IMR-90 (cell line): ENCODE measurements at places on chromosomes 4 and X. TPM values are rescaled to one million over a fixed set of nuclear protein-coding genes. Genes with fewer than 3 reads are reported as not detected.
A peak's percentile ranks its signal among the peaks of the same experiment; 100 is the strongest.

- no peak for DNase-seq
- peaks cover 1% of the 10 kb centered on the region for H3K27me3 ChIP-seq
- H3K27ac ChIP-seq, result no peak overlapping the region
- H3K36me3 ChIP-seq, result no peaks in the 10 kb centered on the region
Observed at GRCh38 chrX:47817421-47817820, 19.3 kb upstream of the ZNF81 start.

The CPEB2 gene
- 9.4 and 12.0 TPM in 2 replicates for polyA plus RNA-seq

DNA sequence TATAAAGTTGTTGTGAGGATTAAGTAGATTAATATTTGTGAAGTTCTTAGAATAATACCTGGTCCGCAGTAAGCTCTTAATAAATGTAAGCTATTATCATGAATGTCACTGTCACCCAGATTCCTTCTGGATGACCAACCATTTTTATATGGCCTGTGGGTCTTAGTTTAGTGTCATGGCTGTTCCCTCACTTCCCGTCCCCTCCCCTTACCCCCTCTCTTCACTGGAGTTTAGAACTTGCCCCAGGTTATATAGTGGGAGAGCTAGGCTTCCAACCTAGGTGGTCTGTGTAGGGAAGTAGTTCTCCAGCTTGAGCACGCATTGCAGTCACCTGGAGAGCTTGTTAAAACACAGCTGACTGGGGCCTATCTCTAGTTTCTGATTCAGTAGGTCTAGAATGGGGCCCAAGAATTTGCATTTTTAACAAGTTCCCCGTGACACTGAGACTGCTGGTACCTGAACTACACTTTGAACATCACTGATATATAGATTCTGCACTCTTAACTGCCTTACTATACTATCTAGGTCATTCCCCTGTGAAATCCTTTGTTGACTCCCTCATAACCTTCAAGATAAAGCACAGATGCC is 66.9 kb upstream of the PLAC1 start:
- no peaks in the 10 kb centered on the region for H3K27me3 ChIP-seq
- no peaks in the 10 kb centered on the region for H3K4me1 ChIP-seq
- no peak for DNase-seq
- H3K36me3 ChIP-seq, result no peaks in the 10 kb centered on the region
- no peak overlapping the region for H3K27ac ChIP-seq

- DNase-seq, result no peak
- H3K4me1 ChIP-seq, result peaks cover 9% of the 10 kb centered on the region; the same call in 1 of the 2 replicates
- no peak overlapping the region for H3K27ac ChIP-seq
- no peak overlapping the region for H3K4me3 ChIP-seq
- H3K36me3 ChIP-seq, result no peaks in the 10 kb centered on the region
Observed at GRCh38 chr4:6916587-6917460, 7.2 kb downstream of the TBC1D14 start.

- H3K4me3 ChIP-seq, result no peak overlapping the region
- H3K27me3 ChIP-seq, result peaks cover 5% of the 10 kb centered on the region
- H3K27ac ChIP-seq, result no peak overlapping the region
- no peaks in the 10 kb centered on the region for H3K36me3 ChIP-seq
- peaks cover 3% of the 10 kb centered on the region for H3K4me1 ChIP-seq
Observed at GRCh38 chr4:7557456-7557855, 122.7 kb upstream of the PSAPL1 start.

The HTT-AS gene
- not detected in 2 replicates for polyA plus RNA-seq

The ARMCX6 gene
- 77.4 and 81.3 TPM in 2 replicates for polyA plus RNA-seq

DNA sequence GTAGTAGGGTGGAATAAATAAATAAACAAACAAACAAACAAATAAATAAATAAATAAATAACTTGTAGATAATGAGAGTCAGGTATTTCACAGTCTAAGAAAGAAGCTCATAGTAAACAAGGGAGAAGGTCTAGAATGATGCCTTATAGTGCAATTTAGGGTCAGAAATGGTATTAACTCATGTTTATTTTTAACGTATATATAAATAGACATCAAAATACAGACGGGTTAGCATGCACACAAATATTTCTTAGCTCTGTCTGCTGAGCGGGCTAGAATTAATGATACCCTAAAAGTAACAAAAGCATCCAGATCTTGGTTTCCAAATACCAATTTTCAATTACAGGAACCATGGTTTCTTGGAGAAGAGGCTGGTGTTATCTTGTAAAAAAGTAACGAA is 16.6 kb downstream of the PFKFB1 start:
- H3K4me1 ChIP-seq, result no peaks in the 10 kb centered on the region
- peaks cover 2% of the 10 kb centered on the region; the same call in 1 of the 2 replicates for H3K27me3 ChIP-seq
- no peak for DNase-seq
- no peak overlapping the region for H3K4me3 ChIP-seq
- H3K36me3 ChIP-seq, result no peaks in the 10 kb centered on the region

The LRIT3 gene
- 0.02 TPM in 1 of 2 replicates, not detected in the other for polyA plus RNA-seq

The SPOCK3 gene
- polyA plus RNA-seq, result 0.11 TPM in 1 of 2 replicates, not detected in the other

- no peaks in the 10 kb centered on the region for H3K27me3 ChIP-seq
- no peak overlapping the region for H3K27ac ChIP-seq
- H3K4me1 ChIP-seq, result no peaks in the 10 kb centered on the region
- DNase-seq, result peak; percentile 2
- H3K36me3 ChIP-seq, result no peaks in the 10 kb centered on the region
Observed at GRCh38 chr4:109873791-109874514, 26.0 kb downstream of the LRIT3 start.

GRCh38 chrX:107566604-107567262 is 61.6 kb upstream of the PRPS1 start:
- H3K4me3 ChIP-seq, result no peak overlapping the region
- H3K27me3 ChIP-seq, result no peaks in the 10 kb centered on the region
- DNase-seq, result peak; percentile 34
- H3K27ac ChIP-seq, result no peak overlapping the region

The SPATA4 gene
- polyA plus RNA-seq, result 0.09 and 0.14 TPM in 2 replicates

The TIGD2 gene
- polyA plus RNA-seq, result 3.9 and 5.6 TPM in 2 replicates

The MAGEB3 gene
- not detected in 2 replicates for polyA plus RNA-seq

The H2BW2 gene
- polyA plus RNA-seq, result not detected in 2 replicates

DNA sequence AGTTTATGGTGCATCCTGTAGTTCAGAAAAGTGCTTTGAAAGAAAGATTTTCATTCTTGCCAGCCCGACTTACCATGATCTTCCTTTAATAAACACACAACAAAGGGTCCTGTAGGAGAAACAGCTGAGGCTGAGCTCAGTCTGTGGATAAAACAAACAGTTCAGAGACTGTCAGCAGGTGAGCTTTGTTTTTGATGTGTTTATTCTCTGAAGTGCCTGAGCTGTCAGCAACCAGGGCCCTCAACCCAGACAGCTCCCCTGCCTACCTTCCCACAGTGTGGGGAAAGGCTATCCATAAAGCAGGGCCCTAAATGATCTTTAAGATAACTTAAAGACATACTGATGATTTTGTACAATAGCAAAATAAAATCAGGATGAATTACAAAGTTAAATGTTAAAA is 459.2 kb upstream of the GALNT7 start:
- no peaks in the 10 kb centered on the region for H3K27me3 ChIP-seq
- H3K4me3 ChIP-seq, result no peak overlapping the region
- H3K4me1 ChIP-seq, result no peaks in the 10 kb centered on the region
- H3K36me3 ChIP-seq, result no peaks in the 10 kb centered on the region
- no peak overlapping the region for H3K27ac ChIP-seq
- DNase-seq, result no peak

The NR0B1 gene
- polyA plus RNA-seq, result not detected in 2 replicates

The HEPH gene
- polyA plus RNA-seq, result 21.1 and 29.5 TPM in 2 replicates

GRCh38 chrX:152619897-152620296 is 17.8 kb upstream of the GABRQ start:
- no peak overlapping the region for H3K27ac ChIP-seq
- no peaks in the 10 kb centered on the region for H3K4me1 ChIP-seq
- no peaks in the 10 kb centered on the region for H3K27me3 ChIP-seq
- H3K36me3 ChIP-seq, result no peaks in the 10 kb centered on the region

DNA sequence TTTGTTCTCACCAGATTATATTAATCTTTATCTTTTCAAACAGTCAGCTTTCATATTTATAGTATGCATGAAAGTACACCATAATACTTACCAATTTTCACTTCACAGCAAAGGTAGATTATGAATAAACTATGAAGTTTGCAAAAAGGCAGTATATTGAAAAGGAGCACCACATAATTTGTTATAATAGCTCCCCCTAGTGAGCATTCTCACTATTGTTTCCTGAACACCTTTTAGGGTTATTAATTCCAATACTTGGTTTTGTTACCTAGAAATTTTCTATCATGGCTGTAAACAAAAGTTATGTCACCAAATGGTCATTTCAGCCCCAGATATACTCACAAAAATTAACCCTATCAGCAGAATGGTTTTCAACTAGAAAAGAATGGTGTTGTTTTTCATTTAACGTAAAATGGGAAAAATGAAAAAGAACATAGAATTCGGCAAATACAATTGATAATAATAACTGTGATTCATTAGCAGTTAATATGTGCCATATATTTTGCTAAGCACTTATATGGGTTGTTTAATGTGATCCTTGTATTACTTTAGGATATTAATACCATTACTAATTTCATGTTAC is 30.2 kb upstream of the NKX6-1 start:
- H3K4me3 ChIP-seq, result no peak overlapping the region
- H3K36me3 ChIP-seq, result no peaks in the 10 kb centered on the region
- DNase-seq, result peak; percentile 11
- H3K4me1 ChIP-seq, result no peaks in the 10 kb centered on the region
- no peaks in the 10 kb centered on the region; the same call in 1 of the 2 replicates for H3K27me3 ChIP-seq

- H3K27me3 ChIP-seq, result peaks cover 1% of the 10 kb centered on the region; the same call in 1 of the 2 replicates
- DNase-seq, result peak; percentile 57
- no peak overlapping the region for H3K27ac ChIP-seq
- H3K4me3 ChIP-seq, result no peak overlapping the region
Observed at GRCh38 chrX:132292793-132293192, 73.5 kb upstream of the RAP2C start.

The ASB5 gene
- polyA plus RNA-seq, result 0.21 and 0.32 TPM in 2 replicates

DNA sequence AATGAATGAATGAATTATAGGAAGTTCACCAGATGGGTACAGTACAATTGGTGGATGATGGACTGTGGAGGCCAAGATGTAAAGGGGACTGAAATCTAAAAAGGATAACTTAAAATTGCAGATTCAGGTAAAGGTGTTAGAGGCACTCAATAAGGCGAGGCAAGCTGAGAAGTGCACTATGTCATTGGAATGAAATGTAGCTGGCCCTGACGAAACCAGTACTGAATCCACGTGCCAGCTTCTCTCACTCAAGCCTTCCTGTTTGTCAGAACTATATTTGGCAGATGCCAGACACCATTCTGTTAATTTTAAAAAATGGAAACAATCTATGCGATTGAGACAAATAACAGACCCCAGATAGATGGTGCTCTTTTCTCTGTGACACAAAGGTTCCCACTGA is 1039.1 kb upstream of the TENM3 start:
- H3K4me1 ChIP-seq, result no peaks in the 10 kb centered on the region
- H3K27ac ChIP-seq, result no peak overlapping the region
- H3K27me3 ChIP-seq, result no peaks in the 10 kb centered on the region
- no peaks in the 10 kb centered on the region for H3K36me3 ChIP-seq
- H3K4me3 ChIP-seq, result no peak overlapping the region
- DNase-seq, result no peak

DNA sequence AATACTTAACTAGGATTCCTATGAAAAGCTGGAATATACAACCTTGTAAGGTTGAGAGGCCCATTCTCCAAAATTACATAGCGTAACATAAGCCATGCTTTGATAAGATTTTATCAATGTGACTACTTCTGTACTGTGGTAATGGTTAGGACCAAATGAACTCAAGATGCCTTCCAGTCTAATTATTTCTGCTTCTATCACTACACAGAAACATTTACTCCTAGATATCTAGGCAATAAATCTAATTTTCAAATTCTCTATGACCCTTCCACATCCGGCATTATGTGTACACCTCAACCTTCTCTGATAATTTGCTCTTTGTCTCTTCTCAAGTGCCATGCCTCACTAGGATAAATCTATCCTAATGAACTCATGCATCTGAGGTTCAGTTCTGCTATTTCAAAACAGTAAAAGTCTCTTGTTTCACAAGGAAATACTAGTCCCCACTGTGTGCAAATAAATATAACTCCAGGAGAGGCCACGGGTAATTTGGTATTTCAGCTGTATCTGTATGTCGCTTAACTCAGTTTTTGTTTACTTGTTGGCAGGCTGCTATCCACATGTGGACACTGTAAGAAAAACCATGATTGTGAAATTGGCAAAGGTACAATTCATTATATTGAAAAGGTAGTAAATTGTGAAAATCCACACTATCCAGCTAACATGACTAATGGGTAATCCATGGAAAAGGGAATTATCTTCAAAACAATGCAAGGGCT is 93.3 kb downstream of the PRDM5 start:
- no peaks in the 10 kb centered on the region for H3K27me3 ChIP-seq
- H3K4me1 ChIP-seq, result peaks cover 2% of the 10 kb centered on the region; the same call in 1 of the 2 replicates
- H3K27ac ChIP-seq, result no peak overlapping the region
- H3K36me3 ChIP-seq, result no peaks in the 10 kb centered on the region
- no peak overlapping the region for H3K4me3 ChIP-seq

DNA sequence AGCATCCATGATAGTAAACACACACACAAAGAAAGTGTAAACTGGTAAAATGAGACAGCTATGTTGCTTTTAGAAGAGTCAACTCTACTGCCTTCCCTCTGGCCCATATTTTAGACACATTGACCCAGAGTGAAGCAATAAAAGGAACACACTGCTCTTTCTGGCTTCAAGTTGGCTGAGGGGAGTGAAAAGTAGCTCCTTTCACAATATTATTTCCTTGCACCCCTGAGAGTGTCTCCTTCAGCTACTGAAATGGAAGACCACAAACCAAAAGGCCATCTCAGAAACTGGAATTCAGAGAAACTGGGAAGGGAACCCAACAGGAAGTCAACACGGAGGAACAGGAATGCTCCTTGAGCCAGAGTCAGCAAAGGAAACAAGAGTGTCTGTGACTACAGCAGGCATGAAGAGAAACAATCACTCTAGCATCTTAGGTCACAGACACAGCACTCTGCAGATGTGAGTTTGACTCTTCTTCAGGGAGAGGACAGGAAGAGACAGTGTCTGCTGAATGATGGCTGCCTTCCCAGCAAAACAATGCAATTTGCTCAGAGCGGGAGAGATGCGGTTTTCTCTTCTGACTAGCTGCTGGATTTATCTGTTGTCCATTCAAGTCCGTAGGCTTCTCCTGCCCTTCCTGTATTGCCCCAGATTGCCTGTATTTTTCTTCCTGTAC is 106.7 kb downstream of the SPATA18 start:
- H3K27me3 ChIP-seq, result no peaks in the 10 kb centered on the region
- H3K36me3 ChIP-seq, result no peaks in the 10 kb centered on the region
- H3K4me3 ChIP-seq, result no peak overlapping the region
- no peak for DNase-seq
- H3K27ac ChIP-seq, result no peak overlapping the region
- no peaks in the 10 kb centered on the region for H3K4me1 ChIP-seq

- DNase-seq, result no peak
- H3K4me1 ChIP-seq, result no peaks in the 10 kb centered on the region
- H3K27me3 ChIP-seq, result no peaks in the 10 kb centered on the region
- no peak overlapping the region for H3K27ac ChIP-seq
Observed at GRCh38 chrX:42967681-42968300, 189.8 kb upstream of the PPP1R2C start.

DNA sequence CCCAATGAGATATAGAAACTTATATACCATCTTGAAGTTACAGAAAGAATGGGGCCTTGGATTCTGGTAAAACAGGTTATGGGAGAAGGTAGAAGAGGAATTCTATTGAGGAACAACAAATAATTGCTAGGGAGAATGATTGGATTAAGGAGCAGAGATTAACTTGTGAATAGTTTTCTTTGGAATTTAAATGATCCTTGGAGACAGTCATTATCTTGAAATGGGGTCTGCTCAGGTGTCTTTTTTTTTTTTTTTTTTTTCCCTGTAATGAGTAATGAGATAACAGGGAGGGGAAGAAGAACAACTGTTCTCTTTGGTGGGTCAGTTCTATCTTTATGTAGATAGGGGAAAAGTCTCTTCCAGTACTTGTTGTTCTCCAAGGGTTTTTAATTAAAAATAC is 1406.0 kb downstream of the RPA4 start:
- no peak for DNase-seq
- H3K4me3 ChIP-seq, result no peak overlapping the region
- H3K4me1 ChIP-seq, result no peaks in the 10 kb centered on the region
- no peaks in the 10 kb centered on the region; the same call in 1 of the 2 replicates for H3K27me3 ChIP-seq
- H3K27ac ChIP-seq, result no peak overlapping the region

The F8A2 gene
- not detected in 2 replicates for polyA plus RNA-seq
